ENCODE measurements at places on chromosomes 3 and 15. TPM values are rescaled to one million over a fixed set of nuclear protein-coding genes. Genes with fewer than 3 reads are reported as not detected.

The AADACL2 gene
- polyA plus RNA-seq = not detected

The RPP25 gene
- 7.3 TPM for polyA plus RNA-seq

The STARD5 gene
- 3.2 TPM for polyA plus RNA-seq

The GPR156 gene
- polyA plus RNA-seq = 0.17 TPM

The TRPM1 gene
- 1.3 TPM for polyA plus RNA-seq

The ITGB5 gene
- 115 TPM for polyA plus RNA-seq

The DISP2 gene
- polyA plus RNA-seq = 0.04 TPM

The SLC51B gene
- polyA plus RNA-seq = 40.9 TPM

The MYRIP gene
- polyA plus RNA-seq = 0.92 TPM

The MESP2 gene
- 0.24 TPM for polyA plus RNA-seq

The FOXB1 gene
- polyA plus RNA-seq = not detected

The MOBP gene
- not detected for polyA plus RNA-seq

The PLCB2 gene
- 4.4 TPM for polyA plus RNA-seq

All from kidney (tissue), 22 donors.